Body of pancreas (tissue), 4 donors: ENCODE measurements at places on chromosomes 5 and 9. TPM values are rescaled to one million over a fixed set of nuclear protein-coding genes. Genes with fewer than 3 reads are reported as not detected.

DNA sequence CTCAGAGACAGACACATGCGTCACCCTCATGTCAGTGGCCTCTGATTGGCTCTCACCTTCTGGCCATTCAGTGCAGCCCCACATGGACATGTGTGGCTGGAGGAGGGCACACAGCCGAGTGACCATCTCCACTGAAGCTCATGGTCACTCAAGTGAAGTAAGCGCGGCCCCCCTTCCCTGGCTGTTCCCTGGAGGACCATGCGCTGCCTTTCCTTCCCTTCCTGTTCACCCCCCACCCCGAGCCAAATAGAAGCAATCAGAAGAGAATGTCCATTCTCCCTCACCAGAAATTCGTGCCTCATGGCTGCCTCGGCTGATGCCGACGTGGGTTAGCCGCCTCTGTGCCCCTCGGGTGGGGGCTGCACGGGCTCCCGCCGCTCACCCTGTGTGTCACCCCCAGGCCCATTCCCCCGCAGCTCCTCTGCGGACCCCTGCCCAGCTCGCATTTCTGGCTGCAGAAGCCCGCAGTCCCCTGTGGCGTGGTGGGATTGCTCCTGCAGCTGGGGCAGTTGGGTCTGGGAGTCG, 12.5 kb upstream of the COL5A1 start:
- no peak overlapping the region for H3K27ac ChIP-seq
- H3K4me3 ChIP-seq = no peak overlapping the region
- no peak for DNase-seq
- H3K36me3 ChIP-seq = no peaks in the 10 kb centered on the region
- H3K4me1 ChIP-seq = no peaks in the 10 kb centered on the region

GRCh38 chr5:169433221-169433651, 132.3 kb upstream of the SLIT3 start:
- H3K27ac ChIP-seq = no peak overlapping the region
- H3K4me1 ChIP-seq = no peaks in the 10 kb centered on the region
- H3K4me3 ChIP-seq = no peak overlapping the region

Gene ADRA1B
- total RNA-seq = 0.26 TPM

- no peak overlapping the region for H3K4me3 ChIP-seq
- no peaks in the 10 kb centered on the region for H3K27me3 ChIP-seq
- H3K27ac ChIP-seq = no peak overlapping the region
- no peaks in the 10 kb centered on the region for H3K36me3 ChIP-seq
Observed at GRCh38 chr5:69219939-69220338, 14.7 kb upstream of the CDK7 start.

GRCh38 chr5:138605254-138605972, 30.2 kb upstream of the HSPA9 start:
- H3K27me3 ChIP-seq = no peaks in the 10 kb centered on the region
- no peak for DNase-seq
- no peak overlapping the region for H3K4me3 ChIP-seq
- H3K27ac ChIP-seq = no peak overlapping the region

Gene SLC1A3
- 11.2 TPM for total RNA-seq

- no peak overlapping the region for H3K27ac ChIP-seq
- no peak for DNase-seq
- H3K36me3 ChIP-seq = no peaks in the 10 kb centered on the region
Observed at GRCh38 chr5:180909782-180910181, 10.8 kb downstream of the BTNL8 start.

DNA sequence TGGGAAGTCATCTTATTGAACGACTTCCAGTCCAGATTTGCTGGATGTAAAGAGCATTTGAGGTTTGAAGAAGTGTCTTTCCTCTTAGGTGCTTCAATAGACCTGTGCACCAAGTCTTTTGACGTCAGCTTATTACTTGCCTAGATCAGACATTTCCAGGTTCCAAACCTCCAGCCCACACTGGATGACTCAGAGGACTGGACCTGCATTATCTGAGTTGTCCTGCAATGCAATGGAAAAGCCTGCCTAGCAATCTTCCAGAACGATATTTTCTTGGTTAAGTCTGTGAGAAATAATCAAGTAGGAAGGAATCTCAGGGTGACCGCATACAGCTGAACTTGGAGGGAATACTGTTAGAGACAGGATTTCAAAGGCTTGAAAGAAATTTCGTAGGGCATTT, 147.2 kb upstream of the MOCS2 start:
- no peaks in the 10 kb centered on the region for H3K36me3 ChIP-seq
- H3K27me3 ChIP-seq = no peaks in the 10 kb centered on the region
- no peak overlapping the region for H3K27ac ChIP-seq
- DNase-seq = no peak

DNA sequence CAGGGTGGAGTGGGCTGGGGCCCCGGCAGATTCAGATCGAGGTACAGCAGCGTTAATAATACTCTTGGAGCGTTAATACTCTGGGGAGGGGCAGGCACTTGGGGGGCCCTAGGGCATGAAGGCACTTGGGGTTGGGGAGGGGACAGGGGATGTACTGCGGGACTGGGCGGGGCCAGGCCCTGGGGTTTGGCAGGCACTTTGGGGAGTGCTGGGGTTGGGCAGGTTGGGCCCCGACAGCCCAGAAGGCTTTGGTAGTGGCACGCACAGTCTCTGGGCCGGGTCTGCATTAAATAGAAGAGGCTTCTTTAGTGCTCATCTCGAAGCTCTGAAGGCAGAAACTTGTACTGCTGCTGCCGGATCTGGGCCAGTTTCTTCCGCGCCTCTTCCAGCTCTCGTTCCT, 7.8 kb upstream of the TPM2 start:
- peaks cover 26% of the 10 kb centered on the region for H3K36me3 ChIP-seq
- DNase-seq = no peak
- no peak overlapping the region for H3K27ac ChIP-seq
- peaks cover 28% of the 10 kb centered on the region for H3K4me1 ChIP-seq
- H3K4me3 ChIP-seq = no peak overlapping the region
- no peaks in the 10 kb centered on the region for H3K27me3 ChIP-seq

DNA sequence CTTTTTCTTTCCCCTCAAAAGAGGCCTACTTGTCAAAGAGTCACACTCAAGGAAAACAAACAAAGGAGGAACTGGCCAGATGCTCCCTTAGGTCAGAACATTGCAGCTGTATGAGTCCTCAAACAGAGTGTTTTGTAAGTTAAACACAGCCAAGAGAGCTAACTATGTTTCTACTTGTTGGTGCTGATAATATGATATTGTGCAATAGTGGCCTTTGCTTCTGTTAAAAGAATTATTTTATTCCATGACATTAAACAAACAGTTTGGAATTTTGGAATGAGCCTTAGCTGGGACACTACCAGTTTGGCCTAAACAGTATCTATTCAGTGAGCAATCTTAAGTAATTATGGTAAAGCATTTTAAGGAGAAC, 56.0 kb upstream of the TPD52L3 start:
- peak; percentile 53 for DNase-seq
- peaks cover 51% of the 10 kb centered on the region for H3K4me1 ChIP-seq
- H3K27ac ChIP-seq = peak overlapping the region; percentile 73
- H3K27me3 ChIP-seq = no peaks in the 10 kb centered on the region

Gene ZBED3
- 41.5 TPM for total RNA-seq

Gene DENND1A
- 7.6 TPM for total RNA-seq

Gene PCDHA1
- total RNA-seq = not detected

Gene CDH9
- total RNA-seq = not detected

- H3K27me3 ChIP-seq = no peaks in the 10 kb centered on the region
- no peak overlapping the region for H3K4me3 ChIP-seq
- no peak for DNase-seq
Observed at GRCh38 chr5:27810458-27810857, 772.1 kb upstream of the CDH9 start.

- H3K27me3 ChIP-seq = no peaks in the 10 kb centered on the region
- DNase-seq = no peak
- H3K27ac ChIP-seq = no peak overlapping the region
- no peak overlapping the region for H3K4me3 ChIP-seq
- no peaks in the 10 kb centered on the region for H3K4me1 ChIP-seq
Observed at GRCh38 chr9:85117831-85118230, 448.3 kb downstream of the NTRK2 start.

- H3K27me3 ChIP-seq = no peaks in the 10 kb centered on the region
- DNase-seq = no peak
- peaks cover 38% of the 10 kb centered on the region for H3K4me1 ChIP-seq
- peak overlapping the region; percentile 99 for H3K27ac ChIP-seq
Observed at GRCh38 chr5:134464988-134465815, 53.5 kb upstream of the CDKN2AIPNL start.

DNA sequence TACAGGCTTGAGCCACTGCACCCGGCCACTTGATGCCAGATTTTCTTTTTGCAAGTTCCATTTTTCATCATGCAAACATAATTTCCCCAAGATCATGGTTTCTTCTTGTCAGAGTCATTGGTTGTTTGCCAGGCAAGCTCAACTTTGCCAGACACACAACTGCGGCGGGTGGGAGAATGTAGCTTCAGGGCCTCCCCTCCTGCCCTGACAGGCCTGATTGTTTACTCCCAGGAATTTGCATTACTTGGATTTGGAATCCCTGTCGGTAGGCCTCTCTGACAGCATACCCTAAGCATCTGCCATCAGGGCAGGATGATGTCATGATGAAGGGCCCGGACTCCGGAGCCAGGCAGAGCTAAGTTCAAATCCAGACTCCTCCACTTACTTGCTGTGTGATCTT, 15.1 kb downstream of the RPS14 start:
- no peak overlapping the region for H3K4me3 ChIP-seq
- DNase-seq = no peak
- H3K27ac ChIP-seq = no peak overlapping the region

- H3K27ac ChIP-seq = no peak overlapping the region
- no peak for DNase-seq
- no peaks in the 10 kb centered on the region for H3K4me1 ChIP-seq
Observed at GRCh38 chr5:162214551-162214950, 147.0 kb downstream of the GABRG2 start.

DNA sequence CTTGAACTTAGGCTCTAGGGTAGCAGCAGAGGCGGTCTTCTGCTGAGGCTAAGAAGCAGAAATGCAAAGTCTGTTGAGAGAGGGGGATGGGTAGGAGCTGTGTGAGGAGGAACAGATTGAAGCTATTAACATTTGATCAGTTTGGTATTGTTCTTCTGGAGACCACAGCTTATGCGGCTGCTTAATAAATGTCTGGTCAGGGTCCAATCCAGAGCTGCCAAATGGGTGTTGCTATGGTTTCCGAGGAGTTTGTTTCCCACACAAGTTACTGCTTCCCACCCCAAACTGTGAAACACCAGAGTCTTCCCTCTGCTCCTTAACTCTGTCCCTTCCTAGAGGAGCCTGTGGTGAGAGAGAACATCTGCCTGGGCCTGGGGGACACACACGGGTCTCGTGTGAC, 142.2 kb upstream of the KLF4 start:
- H3K27me3 ChIP-seq = no peaks in the 10 kb centered on the region
- no peaks in the 10 kb centered on the region for H3K4me1 ChIP-seq
- H3K36me3 ChIP-seq = no peaks in the 10 kb centered on the region
- DNase-seq = no peak

GRCh38 chr9:89988458-89988857, 383.6 kb downstream of the GADD45G start:
- H3K4me3 ChIP-seq = no peak overlapping the region
- H3K27me3 ChIP-seq = no peaks in the 10 kb centered on the region
- H3K4me1 ChIP-seq = peaks cover 30% of the 10 kb centered on the region
- H3K27ac ChIP-seq = no peak overlapping the region

Gene DOCK2
- total RNA-seq = 7.6 TPM

DNA sequence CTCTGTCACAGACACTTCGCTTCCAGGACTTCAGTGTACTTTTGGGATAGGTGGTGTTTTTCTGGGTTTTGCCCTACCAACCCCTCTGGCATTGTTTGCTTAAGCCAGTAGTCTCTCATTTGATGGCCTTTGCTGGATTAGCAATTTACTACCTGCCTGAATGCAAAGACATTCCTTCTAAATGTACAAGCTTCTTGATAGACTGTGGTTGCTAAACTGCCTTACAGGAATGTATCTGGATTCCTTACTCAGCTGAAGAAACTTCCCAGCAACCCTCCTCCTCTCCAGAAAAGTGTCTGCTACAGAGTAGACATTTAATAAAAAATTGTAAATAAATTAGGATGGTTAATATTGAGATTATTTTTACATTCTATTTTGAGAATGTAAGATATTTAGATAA, 1916.7 kb downstream of the EFNA5 start:
- H3K27ac ChIP-seq = no peak overlapping the region
- H3K27me3 ChIP-seq = no peaks in the 10 kb centered on the region
- no peak overlapping the region for H3K4me3 ChIP-seq
- DNase-seq = no peak
- no peaks in the 10 kb centered on the region for H3K4me1 ChIP-seq

DNA sequence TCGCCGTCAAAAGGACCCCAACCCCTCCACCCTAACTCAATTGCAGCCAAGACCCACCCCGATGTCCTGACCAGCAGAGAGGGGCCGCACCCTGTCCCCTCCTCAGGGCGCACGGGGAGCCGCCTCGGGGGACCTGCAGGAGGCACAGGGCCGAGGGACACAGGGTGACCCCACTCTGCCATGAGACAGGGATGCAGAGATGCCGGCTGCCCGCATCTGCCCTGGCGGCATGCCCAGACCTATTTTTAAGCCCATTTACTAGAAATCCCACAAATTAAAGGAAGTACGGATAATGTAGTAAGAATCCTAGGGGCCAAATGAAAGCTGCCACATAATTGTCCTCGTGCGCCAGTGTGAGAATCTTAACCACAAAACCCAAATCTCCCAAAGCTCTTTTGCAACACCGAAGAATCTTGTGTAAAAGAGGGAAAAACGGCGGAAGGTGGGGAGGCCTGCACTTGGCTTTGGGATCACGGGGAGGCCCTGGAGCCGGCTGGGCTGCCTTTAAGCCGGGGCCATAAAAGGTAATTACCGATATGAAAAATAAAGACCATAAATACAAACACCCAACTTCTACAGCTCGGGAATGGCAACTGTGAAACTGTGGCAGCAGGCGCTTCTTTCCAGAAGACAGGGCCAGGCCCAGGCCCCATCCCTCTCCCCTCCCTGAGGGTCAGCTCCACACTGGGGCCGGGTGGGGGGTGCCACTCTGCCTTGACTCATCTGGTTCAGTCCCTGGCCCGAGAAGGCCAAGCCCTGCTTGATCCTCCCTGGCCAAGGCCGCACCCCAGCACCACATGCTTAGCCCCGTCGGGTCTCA, 35.0 kb downstream of the NACC2 start:
- DNase-seq = no peak
- no peak overlapping the region for H3K27ac ChIP-seq
- H3K4me1 ChIP-seq = peaks cover 3% of the 10 kb centered on the region
- H3K36me3 ChIP-seq = no peaks in the 10 kb centered on the region

GRCh38 chr5:167664222-167664804, 627.1 kb upstream of the WWC1 start:
- no peak overlapping the region for H3K27ac ChIP-seq
- DNase-seq = no peak
- no peaks in the 10 kb centered on the region for H3K36me3 ChIP-seq
- no peak overlapping the region for H3K4me3 ChIP-seq
